ENCODE measurements at places on chromosomes 4 and X.

- DNase-seq, result peak; percentile 6
Observed at GRCh38 chr4:159608436-159608835, 505.6 kb downstream of the RAPGEF2 start.

- DNase-seq, result no peak
Observed at GRCh38 chr4:146472404-146472803, 49.3 kb downstream of the SLC10A7 start.

DNA sequence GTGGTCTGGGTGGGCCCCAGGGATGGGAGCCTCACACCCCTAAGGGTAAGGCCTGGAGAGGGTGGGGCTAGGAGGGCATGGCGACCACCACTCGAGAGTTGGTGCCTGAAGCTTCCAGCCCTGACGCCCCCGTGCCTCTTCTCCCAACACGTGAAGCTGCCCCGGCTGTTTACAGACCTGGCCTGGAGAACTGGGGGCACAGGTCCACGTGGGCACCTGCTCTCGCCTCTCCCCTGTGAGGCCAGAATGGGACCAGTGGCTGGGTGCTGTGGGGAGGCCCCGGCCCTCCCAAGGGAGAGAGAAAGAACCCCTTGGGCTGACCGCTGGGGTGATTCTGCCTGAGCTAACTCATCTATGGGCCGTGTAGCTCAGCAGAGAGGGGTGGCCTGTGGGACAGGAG, 15.5 kb downstream of the NAT8L start:
- DNase-seq, result no peak

- peak; percentile 30 for DNase-seq
Observed at GRCh38 chr4:65646136-65646535, 24.2 kb downstream of the EPHA5 start.

Data from PC-3 (cell line).